ENCODE measurements at places on chromosomes 5 and 9. TPM values are rescaled to one million over a fixed set of nuclear protein-coding genes. Genes with fewer than 3 reads are reported as not detected.

Gene CAMK4
- 0.77 TPM for total RNA-seq

Gene REEP2
- 14.4 TPM for total RNA-seq

Gene GDA
- total RNA-seq, result under 0.01 TPM

Gene REXO4
- total RNA-seq, result 21.1 TPM

Gene UAP1L1
- 15.7 TPM for total RNA-seq

Gene ST8SIA4
- total RNA-seq, result 0.26 TPM

Gene RAI14
- 82.7 TPM for total RNA-seq

Gene TMEM252
- total RNA-seq, result not detected

Gene PCSK5
- 4.8 TPM for total RNA-seq

Gene MEGF10
- total RNA-seq, result under 0.01 TPM

Gene ORM2
- total RNA-seq, result not detected

Gene SH3RF2
- 1.2 TPM for total RNA-seq

Gene GLDC
- total RNA-seq, result 0.51 TPM

Gene SLC23A1
- total RNA-seq, result not detected

Gene ZNF879
- 7.1 TPM for total RNA-seq

Gene NUTM2F
- total RNA-seq, result not detected

Data from fibroblast of lung (primary cell).